Stimulated activated CD8-positive, alpha-beta memory T cell treated with anti-CD3 and anti-CD28 coated beads, Interleukin-15, amount 100 ng/mL, for 1 hour (primary cell): ENCODE measurements at places on chromosomes 12 and 14.

GRCh38 chr12:104648756-104649155, 192.0 kb downstream of the CHST11 start:
- no peak for DNase-seq

GRCh38 chr12:106839333-106839732, 64.9 kb downstream of the RIC8B start:
- no peak for DNase-seq

- no peak for DNase-seq
These were observed 121.4 kb downstream of the SLC15A4 start for GRCh38 chr12:128702371-128702770.

DNA sequence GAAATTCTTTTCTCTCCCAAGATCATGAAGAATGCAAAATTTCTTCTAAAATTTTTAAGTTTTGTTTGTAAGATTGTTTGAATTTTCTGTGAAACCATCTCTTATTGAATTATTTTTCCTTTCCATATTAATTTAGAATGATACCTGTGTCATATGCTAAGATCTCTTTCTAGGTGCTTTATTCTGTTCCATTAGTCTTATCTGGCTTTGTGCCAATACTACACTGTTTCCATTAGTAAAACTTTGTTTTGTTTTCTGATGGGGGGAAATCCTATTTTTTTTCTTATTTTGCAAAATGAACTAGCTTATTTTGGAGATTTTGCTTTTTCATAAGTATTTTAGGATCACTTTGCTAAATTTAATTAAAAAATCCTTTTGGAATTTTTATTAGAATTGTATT, 193.9 kb downstream of the FUT8 start:
- no peak for DNase-seq

DNA sequence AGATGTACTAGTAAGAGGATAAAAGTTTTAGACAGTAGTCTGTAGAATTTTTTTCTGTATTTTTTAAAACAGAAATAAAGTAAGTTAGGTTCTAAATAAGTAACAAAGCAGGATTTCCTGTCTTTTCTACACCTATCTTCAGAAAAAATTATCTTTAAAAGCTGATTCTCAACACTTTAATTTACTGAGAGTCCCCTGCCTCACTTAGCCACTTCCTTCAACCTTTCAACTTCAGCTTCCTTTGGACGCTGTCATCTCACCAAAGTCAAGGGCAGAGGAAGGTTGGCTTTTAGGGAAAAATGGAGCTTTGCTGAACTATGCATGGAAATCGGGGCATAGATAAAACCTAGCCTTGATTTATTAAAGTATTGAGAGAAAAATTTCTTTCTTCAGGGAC, 44.9 kb upstream of the CERS5 start:
- no peak for DNase-seq

DNA sequence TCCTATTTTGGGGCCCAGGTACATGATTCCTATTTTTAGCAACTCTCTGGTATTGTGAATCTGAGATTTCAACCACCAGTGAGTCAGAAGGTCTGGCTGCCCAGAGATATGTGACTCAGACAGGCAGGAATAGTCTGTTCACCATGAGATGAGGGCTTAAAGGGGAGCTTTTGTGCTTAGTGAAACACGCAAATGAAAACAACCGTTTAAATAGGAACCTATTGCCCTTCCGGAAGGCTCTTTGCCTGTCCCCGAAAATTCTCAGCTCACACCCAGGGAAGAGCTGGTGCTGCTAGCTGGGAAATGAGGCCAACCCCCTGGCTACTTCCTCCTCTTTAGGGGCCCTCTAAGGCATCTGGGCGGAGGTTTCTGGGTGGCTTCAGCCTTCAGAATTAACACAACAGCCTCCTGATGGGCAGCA, 283.6 kb downstream of the CACNA1C start:
- no peak for DNase-seq

- no peak for DNase-seq
These were observed 827.6 kb downstream of the SLC6A15 start for GRCh38 chr12:84085046-84085445.

GRCh38 chr14:54593860-54594259, 26.9 kb downstream of the SAMD4A start:
- no peak for DNase-seq

DNA sequence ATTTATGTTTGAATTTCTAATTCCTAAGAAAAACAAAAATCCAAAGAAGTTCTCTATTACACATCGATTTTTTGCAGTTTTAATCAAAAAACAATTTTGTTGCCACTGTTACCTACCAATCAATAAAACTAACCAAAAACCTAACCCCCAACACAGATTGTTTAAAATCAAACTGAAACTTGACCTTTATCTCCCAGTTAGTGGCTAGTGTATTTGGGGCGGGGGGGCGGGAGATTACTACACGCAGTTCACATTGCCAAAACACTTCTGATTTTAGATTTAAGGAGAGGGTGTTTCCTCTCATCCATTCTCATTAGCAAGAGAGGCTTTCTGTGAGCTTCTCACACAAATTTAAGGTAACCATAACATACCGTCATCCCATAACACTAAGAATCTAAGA, 6.4 kb downstream of the CDC42BPB start:
- DNase-seq = no peak

DNA sequence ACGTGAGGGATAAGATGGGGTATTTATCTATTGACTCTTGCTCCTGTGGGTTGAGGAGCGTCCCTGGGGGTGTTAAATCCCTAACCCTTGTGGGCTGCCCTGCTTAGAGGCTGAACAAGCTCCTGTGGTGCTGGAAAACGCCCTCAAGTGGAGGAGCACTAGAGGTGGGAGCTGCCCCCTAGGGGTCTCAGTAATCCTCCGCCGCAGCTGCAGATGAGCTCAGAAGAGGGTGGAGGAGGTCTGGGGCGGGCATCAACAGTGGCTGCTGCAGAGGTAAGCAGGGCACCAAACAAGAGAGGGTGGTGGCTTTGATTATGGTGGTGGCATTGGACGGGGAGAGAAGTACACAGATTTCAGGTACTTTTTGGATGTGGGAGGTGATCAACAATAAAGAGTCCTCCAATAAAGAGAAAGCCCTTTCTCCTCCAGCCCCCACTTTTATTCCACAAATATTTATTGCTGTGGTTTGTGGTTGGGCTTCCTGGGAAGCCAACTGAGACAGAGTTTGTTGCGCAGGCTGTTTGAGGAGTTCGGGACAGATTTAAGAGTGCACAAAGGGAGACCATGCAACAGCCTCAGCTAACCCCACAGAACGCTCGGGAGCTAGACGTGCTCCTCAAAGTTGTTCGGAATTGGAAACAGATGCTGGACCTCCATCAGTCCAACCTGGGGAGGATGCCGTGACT, 179.9 kb downstream of the ADCK1 start:
- no peak for DNase-seq

DNA sequence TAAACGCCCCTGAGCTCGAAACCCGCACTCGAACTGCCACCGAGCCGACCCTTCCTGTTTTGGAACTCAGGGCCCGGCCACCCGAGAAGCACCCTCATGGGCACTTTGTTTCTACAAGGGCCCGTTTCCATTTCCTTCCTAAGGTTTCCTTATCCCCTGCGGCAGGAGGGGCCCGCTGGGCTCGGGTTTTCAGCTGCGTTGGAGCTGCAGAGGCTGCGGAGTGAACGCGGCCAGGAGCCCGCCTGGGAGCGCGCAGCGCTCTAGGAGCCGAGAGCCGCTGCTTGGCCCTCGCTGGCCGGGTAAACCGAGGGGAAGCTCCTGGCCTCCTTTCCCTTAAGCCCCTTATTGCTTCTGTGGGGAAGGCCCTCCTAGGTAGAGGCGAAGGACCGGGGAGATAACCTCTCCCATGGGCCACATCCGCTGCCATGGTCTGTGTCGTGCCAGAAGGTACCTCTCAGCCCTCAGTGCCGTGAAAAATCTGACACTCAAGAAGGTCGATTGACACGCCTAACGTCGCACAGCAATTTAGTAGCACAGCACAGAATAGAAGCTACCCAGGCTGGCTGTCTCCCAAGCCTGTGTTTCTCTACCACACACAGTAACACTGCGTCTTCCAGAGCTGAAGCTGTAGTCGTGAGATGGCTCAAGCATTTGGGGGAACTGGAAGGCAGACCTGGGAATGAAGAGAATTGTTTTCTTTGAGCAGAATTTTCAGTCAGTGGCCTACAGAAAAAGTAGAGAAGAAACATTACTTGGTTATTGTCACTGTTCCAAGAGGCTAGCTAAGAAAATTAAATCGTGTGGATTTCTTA, 12.9 kb upstream of the CALM1 start:
- DNase-seq = peak; percentile 35

DNA sequence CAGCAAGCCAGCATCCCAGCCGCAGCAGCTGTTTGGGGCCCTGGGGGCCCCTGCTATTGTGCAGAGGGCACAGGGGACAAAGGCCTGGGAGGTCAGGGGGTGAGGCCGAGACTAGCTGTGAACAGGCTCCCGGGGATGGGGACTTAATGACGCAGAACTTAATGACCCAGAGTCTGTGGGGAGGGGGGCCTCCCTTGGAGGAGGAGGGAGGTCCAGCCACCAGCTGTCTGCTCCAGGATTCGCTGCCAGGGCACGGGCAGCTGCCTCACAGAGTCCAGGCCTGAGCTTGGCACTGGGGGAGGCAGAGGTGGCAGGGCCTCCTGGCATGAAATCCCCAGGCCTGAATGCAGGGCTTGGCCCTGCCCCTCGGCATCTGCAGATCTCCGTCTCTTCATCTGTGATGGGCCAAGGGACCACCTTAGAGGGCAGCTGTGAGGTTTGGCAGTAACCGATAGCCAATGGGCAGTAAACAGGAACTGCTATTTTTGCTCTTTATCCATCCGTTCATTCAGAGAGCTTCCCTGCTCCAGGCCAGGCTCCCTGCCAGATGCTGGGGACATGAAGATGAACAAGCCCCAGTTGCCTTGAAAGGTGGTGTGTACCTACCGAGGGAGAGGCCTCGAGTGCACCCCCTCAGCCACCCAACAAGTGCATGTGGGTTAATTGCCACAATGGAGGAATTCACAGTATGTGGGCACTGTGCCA, 6.7 kb downstream of the FAM222A start:
- no peak for DNase-seq

DNA sequence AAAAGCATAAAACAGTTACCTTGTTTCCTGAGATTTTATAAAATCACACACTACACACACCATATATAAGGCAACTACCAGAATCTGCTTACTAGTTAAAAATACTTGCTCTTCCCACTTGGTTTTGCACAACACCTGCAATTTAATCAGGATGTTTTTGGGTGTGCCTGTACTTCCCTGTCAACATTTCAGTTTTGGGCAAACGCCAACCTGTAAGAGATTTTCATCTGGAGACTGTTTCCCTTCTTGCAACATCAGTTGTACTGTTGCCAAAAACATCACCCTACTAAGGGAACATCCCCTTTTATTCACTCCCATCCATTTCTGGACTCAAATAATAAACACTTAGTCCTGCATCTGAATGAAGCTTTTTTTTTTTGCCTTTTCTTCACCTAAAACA, 172.3 kb downstream of the DUSP6 start:
- no peak for DNase-seq

GRCh38 chr14:70907176-70907995, at the start of gene PCNX1:
Gene PCNX1, plus strand, starts transcription at chr14:70907459. Its CDS starts 392 bp downstream, at chr14:70907851.
- DNase-seq = peak; percentile 75

DNA sequence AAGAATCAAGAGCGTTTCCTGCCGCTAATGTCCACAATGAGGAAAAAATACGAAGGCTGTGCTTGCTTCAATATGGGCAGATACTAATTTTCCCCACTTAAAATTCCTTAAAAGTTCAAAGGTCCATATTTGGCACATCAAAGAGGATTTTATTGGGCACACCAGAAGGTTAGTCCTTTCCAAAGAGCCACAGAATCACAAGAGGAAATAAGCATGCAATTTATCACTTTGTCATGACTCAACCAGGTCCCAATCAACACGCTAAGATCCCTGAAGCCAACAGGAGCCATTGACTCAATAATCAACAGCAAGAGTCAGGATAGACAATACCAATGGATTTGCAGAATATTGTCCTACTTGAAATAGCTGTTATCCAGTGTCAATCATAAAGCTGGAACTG, 80.6 kb downstream of the MAP1LC3B2 start:
- no peak for DNase-seq

DNA sequence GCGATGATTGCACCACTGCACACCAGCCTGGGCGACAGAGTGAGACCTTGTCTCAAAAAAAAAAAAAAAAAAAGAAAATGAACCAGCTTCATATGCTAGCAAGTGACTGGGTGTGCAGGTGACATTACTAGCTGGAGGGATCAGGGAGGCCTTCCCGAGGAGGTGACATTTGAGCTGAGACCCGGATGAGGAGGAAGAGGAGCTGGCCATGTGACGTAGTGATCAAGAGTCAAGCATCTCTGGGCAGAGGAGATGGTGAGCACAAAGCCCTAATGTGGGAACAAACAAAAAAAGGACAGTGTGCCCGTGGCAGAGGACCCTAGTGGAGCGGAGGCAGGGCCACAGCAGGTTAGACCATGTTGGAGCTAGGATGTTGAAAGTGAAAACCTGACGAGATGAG, 3.5 kb upstream of the PTPN6 start:
- no peak for DNase-seq

GRCh38 chr12:121717041-121717699, 4.6 kb downstream of the TMEM120B start:
- no peak for DNase-seq

DNA sequence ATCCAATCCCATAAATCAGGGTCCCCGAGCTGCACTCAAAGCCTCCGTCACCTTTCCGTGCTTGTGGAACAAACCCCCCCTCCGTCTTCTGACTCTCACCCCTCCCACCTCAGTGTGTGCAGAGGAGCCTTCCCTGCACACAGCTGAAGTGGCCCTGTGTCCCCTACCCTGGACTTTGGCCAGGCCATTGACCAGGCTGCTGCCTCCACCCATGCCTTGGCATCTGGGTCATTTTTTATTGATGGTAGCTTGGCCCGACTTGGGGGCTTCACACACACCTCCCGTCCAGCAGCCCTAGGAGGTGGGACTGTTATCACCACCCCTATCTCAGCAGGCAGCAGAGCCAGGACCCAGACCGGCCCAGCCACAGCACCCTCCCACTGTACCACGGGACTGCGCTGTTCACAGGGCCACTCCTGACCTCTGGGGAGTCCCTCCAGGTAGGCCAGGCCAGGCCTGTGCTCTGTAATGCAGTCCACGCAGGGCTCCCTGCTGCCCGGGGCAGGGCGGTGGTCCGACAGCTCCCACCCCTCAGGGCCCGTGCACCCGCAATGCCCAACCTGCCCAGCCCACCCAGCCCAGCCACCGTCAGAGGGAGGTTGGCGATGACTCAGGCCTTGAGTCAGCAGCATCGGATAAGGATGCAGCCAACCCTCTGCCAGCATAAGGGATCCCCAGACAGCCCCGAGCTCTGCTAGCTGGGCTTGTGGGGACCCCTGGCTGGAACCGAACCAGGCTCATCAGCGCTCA, 9.2 kb upstream of the INF2 start:
- no peak for DNase-seq

- no peak for DNase-seq
These were observed 49.8 kb upstream of the CCDC63 start for GRCh38 chr12:110796952-110797351.
